Skin of body (tissue), 3 donors: ENCODE measurements at places on chromosomes 6 and 20. TPM values are rescaled to one million over a fixed set of nuclear protein-coding genes. Genes with fewer than 3 reads are reported as not detected.

TFAP2A gene
- 25.0 TPM for total RNA-seq

DZANK1 gene
- total RNA-seq, result 1.7 TPM

SLA2 gene
- total RNA-seq, result 0.39 TPM

SEMG1 gene
- not detected for total RNA-seq

TBXT gene
- total RNA-seq, result not detected

CLVS2 gene
- 0.10 TPM for total RNA-seq

BPIFB2 gene
- not detected for total RNA-seq
